ENCODE measurements at places on chromosomes 3 and 15. TPM values are rescaled to one million over a fixed set of nuclear protein-coding genes. Genes with fewer than 3 reads are reported as not detected.

DNA sequence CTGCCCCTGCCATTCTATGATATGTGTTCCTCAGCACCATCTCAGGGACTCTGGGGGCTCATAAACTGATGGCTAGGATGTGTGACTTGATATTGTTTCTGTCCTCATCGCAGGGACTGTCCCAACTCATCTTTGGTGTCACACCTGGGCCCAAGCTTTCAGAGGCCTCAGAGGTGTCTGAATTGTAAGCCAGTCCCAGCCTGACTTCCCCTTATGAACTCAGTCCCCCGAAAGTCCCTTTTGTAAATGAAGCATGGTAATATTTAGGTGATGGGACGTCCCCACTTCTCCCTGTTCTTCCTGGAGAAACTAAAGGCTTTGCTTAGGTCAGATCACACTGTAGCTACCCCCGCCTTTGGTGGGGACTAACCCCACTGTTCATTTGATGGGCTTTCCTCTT, 142.4 kb upstream of the TLE3 start:
- peak; percentile 50 for DNase-seq

GRCh38 chr3:25457671-25458419, 29.8 kb downstream of the RARB start:
- DNase-seq: no peak

GRCh38 chr15:41648770-41649169, 11.4 kb upstream of the MGA start:
- DNase-seq: no peak

DNA sequence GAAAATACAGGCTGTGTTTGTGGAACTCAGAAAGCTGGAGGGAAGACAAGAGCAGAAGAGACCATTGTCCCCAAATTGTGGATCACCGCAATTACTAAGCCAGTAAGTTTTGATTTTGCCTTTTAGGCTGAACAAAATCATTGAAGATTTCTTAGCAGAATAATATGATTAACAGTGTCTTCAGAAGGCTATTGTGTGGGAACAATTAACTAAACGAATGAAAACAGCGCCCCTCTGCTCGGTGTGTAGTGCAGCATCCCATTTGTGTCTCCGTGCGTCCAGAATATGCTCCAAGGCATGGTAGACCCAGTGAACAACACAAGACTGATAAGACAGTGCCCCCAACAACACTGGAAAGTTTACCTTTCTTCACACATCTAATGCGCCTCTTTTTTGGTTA, 71.2 kb downstream of the CRTC3 start:
- no peak for DNase-seq

- DNase-seq: no peak
These were observed 68.2 kb downstream of the DENND4A start for GRCh38 chr15:65723876-65724275.

GRCh38 chr3:192409838-192410683, 317.3 kb downstream of the FGF12 start:
- no peak for DNase-seq

DNA sequence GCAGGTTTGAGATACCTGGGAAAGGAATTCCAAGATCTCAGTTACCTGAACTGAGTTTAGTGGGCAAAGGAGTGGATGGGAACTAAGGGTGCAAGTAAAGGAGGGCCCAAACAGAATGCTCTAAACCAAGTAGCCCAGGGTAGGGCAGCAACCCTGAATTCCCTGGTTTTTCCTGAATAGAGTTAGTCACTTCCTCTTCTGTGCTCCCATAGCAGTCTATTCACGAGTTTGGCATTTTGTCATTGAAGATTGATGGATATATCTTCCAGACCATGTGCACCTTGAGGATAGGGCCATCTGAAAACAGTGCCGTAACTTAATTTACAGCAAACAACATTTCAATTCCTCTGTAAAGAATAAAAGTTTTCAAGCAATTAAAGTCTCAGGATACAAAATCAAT, 18.5 kb upstream of the PTX3 start:
- no peak for DNase-seq

GRCh38 chr3:120852412-120852811, 55.6 kb upstream of the STXBP5L start:
- no peak for DNase-seq

DNA sequence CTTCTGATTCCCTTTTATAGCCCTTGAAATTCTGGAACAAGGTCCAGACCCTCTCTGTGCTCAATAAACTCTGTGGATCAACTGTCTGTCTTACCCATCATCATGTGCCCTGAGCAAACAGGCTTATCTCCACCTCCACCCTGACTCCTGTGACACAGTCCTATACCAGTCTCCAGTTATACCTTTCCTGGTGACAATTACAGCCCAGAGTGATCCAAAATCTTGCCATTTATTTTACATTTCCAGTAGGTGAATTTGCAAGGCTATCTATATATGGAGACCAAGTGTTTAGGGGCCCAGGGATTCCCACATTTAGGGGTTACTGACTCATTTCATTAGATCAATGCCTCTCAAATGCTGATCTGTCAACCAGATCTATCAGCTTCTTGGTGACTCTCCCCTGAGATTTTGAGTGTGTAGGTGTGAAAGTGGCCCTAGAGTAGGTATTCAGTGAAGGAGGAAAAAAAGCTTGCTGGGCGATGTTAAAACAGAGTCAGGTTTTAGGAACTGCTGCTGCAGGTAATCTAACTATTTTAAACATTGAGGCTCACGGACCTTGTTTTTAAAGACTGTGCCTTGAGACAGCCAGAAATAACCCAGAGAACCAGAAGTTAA, 229.6 kb upstream of the WNT5A start:
- DNase-seq: no peak

DNA sequence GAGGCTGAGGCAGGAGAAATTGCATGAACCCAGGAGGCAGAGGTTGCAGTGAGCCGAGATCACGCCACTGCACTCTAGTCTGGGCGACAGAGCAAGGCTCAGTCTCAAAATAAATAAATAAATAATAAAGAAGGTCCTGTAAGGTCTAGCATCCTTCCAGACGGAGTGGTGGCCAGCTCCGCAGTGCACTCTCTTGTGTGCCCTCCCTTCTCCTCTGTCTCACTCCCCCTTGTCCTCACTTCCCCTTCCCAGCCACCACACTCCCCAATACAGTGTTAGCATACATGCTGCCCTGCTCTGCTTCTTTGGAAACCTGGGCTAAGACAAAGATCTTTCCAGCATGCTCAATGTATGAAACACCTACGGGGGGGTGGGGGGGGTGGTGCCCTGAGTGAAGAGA, 3.4 kb upstream of the CLN6 start:
- DNase-seq: no peak

- no peak for DNase-seq
These were observed 76.8 kb upstream of the LRIG1 start for GRCh38 chr3:66577426-66578203.

DNA sequence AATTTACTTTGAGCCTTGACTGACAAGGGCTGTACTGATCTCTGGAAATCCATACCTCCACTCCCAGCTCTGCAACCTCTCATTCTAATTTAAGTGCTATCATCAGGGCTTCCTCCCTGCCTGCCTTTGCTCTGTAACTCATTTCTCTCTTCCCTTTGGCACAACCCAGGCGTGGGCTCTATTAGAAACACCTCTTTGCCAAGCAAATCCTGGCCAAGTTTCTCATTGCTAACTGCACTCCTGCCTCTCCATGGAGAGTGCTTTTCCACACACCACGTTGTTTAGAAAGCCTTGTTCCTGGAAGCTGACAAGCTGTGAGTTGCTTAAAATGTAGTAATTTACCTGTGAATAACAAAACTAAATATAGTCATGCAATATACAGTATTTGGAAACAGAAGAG, 20.1 kb upstream of the FSTL1 start:
- no peak for DNase-seq

- DNase-seq: no peak
These were observed 32.8 kb downstream of the ADAMTS7 start for GRCh38 chr15:78778422-78778821.

- DNase-seq: no peak
These were observed 2.7 kb upstream of the MAPK6 start for GRCh38 chr15:52016316-52016715.

- DNase-seq: no peak
These were observed 74.0 kb upstream of the HACD2 start for GRCh38 chr3:123658852-123659206.

GRCh38 chr15:32690941-32691688, 26.7 kb upstream of the GREM1 start:
- DNase-seq: no peak

DNA sequence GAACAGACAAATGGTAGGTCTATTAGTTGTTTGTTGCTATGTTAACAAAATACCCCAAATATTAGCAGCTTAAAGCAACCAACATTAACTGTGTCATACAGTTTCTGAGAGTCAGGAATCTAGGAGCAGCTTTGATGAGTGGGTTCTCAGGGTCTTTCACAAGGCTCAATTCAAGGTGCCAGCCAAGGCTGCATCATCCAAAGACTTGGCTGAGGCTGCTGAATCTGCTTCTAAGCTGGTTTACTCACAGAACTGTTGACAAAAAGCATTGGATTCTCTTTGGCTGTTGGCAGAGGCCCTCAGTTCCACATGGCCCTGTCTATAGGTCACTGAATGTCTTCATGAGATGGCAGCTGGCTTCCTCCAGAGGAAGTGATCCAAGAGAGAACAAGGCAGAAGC, 40.3 kb upstream of the TSC22D2 start:
- DNase-seq: no peak

DNA sequence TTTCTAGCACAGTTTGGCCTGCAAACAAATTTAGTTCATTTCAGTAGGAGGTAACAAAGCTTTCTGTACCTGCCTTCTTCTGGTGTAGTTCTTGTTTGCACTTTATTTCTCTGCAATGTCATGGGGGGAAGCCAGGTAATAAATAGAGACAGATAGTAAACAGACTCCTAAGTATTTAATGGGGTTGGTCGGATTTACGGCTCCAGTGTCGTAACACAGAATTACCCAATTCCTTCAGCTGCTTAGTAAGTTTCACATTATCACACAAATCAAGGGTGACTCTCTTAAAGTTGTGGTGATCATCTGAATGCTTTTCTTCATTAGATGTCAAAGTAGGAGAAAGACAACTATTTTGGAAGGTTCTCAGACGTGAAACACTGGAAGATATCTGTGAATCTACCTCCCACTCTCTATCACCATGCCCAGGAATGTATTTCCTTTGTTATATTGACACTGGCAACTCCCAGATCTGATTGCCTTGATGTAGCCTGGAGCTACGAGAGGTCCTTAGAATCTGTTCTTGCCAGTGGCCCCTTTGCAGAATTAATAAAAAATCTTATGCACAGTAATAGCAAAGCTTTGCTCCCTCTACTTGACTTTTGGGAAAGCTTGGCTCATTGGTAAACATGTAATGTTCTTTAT, 25.0 kb upstream of the TMC3 start:
- no peak for DNase-seq

DNA sequence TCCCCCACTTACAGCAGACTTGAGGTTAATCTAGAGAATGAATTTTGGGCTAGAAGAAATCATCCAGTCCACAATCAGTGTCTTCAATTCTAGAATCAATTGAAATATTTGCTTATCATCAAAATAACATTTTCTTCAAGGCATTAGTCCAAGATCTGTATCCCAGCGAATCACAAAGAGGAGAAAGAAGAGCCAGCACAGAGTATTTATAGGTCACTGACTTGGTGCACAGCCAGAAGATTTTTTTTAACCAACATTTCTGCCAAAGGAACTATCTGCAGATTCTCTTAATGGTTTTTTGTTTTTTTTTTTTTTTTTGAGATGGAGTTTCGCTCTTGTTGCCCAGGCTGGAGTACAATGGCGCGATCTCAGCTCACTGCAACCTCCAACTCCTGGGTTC, 178.2 kb downstream of the TNIK start:
- no peak for DNase-seq

- no peak for DNase-seq
These were observed 61.8 kb upstream of the SCN5A start for GRCh38 chr3:38711321-38711720.

GRCh38 chr3:128906031-128906803, 26.8 kb downstream of the ACAD9 start:
- no peak for DNase-seq

- no peak for DNase-seq
These were observed 38.4 kb upstream of the MBNL1 start for GRCh38 chr3:152230370-152230769.

DNA sequence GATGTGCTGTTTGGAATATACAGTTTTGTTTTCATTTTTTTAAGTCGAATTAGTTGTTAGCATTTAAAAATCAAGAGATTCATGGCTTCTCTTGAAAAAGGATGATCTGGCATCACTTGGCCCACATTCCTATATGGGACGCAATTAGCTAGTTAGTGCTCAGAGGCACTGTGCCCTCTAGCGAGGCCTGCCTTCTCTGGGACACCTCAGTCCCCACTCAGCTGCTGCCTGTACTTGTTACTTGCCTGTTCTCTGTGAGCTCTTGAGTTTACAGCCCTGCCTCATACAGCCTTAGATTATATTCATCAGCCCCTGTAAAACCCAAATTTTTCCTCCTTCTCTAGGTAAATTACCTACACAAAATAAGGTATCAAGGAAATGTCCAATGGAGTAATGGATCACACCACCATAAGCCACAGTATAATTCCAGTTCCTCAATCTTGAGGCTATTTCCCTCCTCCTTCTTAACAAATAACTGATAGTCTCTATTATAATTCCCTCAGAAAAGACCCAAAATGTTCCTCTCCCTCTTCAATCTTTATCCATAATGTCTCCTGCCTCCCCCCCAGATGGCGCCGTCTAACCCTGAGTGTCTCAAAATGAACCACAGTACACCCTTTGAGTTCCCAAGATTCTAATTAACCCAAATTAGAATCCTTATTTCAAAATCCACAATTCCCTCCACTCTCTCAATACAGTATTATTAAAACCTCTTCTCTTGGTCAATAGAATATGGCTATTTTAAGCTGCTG, 2.7 kb downstream of the ZMAT3 start:
- peak; percentile 66 for DNase-seq

- DNase-seq: no peak
These were observed 261.3 kb downstream of the EDEM1 start for GRCh38 chr3:5448816-5449215.

- no peak for DNase-seq
These were observed 26.9 kb downstream of the CHDH start for GRCh38 chr3:53819163-53819868.

DNA sequence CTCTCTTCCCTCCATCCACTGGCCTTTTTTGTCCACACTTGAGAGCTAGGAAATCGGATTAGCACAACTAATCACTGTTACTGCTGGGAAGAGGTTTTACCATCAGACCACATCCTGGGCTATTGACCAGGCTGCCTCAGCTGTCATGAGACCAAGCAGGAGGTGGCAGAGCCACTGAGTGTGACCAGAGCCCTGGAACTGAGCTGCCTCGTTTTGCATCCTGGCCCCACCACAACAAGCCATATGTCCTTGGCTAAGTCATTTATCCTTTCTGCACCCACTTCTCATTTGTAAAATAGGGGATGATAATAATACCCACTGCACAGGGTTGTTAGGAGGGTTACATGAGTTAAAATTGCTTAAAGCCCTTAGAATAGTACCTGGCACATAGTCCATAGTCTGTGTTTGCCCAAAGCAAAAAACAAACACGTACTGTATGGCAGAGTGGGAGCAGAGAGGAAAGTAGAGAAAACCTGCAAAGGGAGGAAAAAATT, 34.1 kb downstream of the TMEM158 start:
- DNase-seq: no peak

- no peak for DNase-seq
These were observed 422.1 kb upstream of the TGFBR2 start for GRCh38 chr3:30184091-30184810.

PGBD4 gene
- total RNA-seq: 2.0 TPM

NFKBIZ gene
- 65.9 TPM for total RNA-seq

MASP1 gene
- not detected for total RNA-seq

LMAN1L gene
- not detected for total RNA-seq

RARRES1 gene
- not detected for total RNA-seq

MYL3 gene
- total RNA-seq: not detected

APBA2 gene
- total RNA-seq: 8.9 TPM

XCR1 gene
- not detected for total RNA-seq

STAC gene
- total RNA-seq: not detected

OCA2 gene
- not detected for total RNA-seq

RAB6B gene
- total RNA-seq: 3.9 TPM

ANKRD34C gene
- total RNA-seq: not detected

PLCL2 gene
- total RNA-seq: 17.1 TPM

Data from activated CD4-positive, alpha-beta memory T cell treated with anti-CD3 and anti-CD28 coated beads for 36 hours (primary cell).